ENCODE measurements at places on chromosomes 16 and 17.

DNA sequence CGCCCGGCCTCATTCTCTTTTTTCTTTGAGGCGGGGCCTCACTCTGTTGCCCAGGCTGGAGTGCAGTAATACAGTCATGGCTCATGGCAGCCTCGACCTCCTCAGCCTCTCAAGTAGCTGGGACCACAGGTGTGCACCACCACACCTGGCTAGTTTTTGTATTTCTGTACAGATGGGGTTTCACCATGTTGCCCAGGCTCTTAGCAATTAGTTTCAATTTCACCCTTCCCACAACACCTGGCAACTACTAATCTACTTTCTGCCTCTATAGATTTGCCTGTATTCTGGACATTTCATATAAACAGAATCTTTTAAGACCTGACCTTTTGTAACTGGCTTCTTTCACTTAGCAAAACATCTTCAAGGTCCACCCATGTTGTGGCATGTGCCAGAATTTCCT, 8.0 kb upstream of the NT5M start:
- peak; percentile 60 for DNase-seq

DNA sequence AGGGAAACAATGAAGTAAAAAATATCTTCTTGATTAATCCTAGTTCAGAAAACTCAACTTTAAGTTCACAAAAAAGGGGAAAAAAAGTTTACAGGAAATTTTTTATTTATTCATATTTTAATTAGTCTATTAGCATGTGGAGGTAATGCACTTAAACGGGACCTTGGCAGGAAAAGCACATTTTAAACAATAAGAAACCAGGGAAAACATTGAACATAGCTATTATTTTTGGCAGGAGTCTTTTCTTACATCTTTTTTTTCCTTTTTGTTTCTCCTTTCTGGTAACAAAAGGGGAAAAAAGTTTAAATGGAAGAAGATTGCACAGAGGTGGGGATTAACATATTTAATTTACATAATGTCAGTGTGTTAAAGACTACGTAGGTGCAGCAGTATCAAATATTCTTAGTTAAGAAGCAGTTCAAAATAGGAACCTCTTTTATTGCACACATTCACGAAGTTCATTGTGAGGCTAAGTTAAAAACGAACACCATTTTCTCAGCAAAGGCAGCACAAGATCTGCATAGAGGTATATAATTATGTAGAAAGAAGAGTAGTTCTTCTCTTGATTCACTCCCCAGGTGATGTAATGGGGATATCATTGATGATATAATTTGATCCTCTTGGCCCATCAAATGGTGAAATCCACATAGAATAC, 940.5 kb downstream of the CDH11 start:
- no peak for DNase-seq

DNA sequence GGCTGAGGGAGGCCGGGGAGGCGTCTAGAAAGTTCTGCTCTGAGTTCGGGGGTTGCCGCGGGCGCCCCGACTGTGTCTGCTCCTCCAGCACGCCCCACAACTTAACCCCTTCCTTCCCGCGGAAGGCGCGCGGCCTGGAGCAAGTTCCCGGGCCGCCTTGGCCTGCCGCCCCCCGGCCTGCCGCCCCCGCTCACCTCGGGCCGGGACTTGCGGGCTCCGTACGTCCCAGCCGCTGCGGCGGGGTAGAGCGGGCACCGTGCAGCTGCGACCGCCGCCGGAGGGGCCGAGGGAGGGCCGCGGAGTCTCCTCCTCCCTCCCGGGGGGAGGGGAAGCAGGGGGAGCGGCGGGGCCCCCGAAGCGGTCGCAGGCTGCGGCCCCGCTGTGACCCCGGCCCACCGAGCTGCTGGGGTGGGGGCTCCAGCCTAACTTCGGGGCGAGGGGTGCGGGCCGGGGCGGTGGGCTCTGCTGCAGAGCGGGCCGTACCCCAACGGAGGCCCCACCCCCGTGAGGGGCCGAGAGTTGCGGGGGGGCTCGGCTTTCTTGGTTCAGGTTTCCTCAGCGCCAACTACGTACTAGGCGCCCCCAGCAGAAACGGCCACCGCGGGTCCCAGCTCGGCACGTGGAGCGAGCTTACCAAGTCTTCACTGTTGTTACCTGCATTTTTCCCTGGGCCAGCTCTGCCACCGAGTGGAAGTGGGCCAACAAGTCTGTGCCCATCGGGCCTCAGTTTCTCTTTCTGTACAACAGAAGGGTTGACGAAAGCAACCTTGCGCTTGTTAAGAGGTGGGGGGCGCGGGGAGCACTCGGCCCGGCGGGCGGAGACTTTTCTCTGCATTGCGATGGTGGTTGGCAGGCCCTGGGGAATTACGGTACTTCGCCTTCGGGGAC, at the start of gene CCDC102A:
Gene CCDC102A, minus strand, starts transcription at position 266 of the 888 bp plus-strand sequence. CDS start 7,394 bp downstream, outside the sequence.
- peak; percentile 68 for DNase-seq

GRCh38 chr16:27720731-27721530, 171.0 kb downstream of the KATNIP start:
- DNase-seq: no peak

- DNase-seq: no peak
Measured at GRCh38 chr16:85689285-85689949, 663 bp upstream of the GINS2 start.

DNA sequence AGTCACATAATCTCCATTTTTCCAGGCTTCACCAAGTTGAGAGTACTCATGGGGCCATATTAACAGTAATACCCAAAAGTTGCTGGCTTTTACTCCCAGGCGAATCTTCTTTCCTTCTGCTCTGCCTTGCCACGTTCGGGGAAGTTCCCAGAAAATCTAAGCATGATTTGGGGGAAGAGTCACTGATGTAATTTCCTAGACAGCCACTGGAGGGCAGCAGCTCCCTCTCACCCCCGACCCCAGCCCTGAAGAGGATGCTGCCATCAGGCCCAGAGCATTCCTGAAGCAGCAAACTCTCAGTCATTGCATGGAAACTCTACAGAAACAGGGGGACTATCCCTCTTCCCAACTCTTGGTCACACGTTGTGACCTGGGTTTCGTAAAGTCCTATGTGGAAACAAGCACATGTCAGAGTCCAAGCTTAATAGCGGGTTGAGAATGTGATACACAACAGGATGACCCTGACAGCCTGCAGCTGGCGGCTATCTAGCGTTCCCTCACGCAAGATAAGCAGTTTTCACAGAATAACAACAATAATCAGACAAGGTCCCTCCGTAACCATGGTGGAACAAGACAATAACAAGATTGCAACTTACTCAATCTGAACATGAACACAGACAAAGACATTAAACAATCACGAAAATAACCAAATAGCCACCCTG, 43.8 kb upstream of the DHX40 start:
- peak; percentile 58 for DNase-seq

All from RPMI8226 (cell line).